CD8-positive, alpha-beta memory T cell (primary cell): ENCODE measurements at places on chromosomes 6 and 20. TPM values are rescaled to one million over a fixed set of nuclear protein-coding genes. Genes with fewer than 3 reads are reported as not detected.

RBM39 gene
- 352 TPM for total RNA-seq

LST1 gene
- total RNA-seq = 22.4 TPM

ADGB gene
- 0.35 TPM for total RNA-seq

HLA-DQB1 gene
- total RNA-seq = 16.0 TPM

ZNF334 gene
- total RNA-seq = 1.3 TPM

TNNC2 gene
- not detected for total RNA-seq

COL9A3 gene
- not detected for total RNA-seq

LY6G6C gene
- total RNA-seq = not detected

SLC32A1 gene
- not detected for total RNA-seq

GPR6 gene
- total RNA-seq = not detected

CCN2 gene
- total RNA-seq = not detected

OR2J3 gene
- total RNA-seq = not detected

VSX1 gene
- total RNA-seq = not detected

MICB gene
- 22.3 TPM for total RNA-seq

TREM2 gene
- total RNA-seq = 0.73 TPM

HAO1 gene
- total RNA-seq = not detected

MEI4 gene
- total RNA-seq = not detected

ELOVL4 gene
- total RNA-seq = 2.0 TPM

TBXT gene
- not detected for total RNA-seq

SLC22A2 gene
- total RNA-seq = not detected

KHDRBS2 gene
- total RNA-seq = not detected
